ENCODE measurements at places on chromosomes 5 and 9. TPM values are rescaled to one million over a fixed set of nuclear protein-coding genes. Genes with fewer than 3 reads are reported as not detected.
A peak's percentile ranks its signal among the peaks of the same experiment; 100 is the strongest.

Gene HRH2
- 6.9 TPM for total RNA-seq

GRCh38 chr5:36168737-36169136 lies 16.8 kb downstream of the SKP2 start:
- DNase-seq: no peak

Gene CCNI2
- not detected for total RNA-seq

Gene PAPPA
- 9.9 TPM for total RNA-seq

Gene GPR150
- 0.23 TPM for total RNA-seq

- DNase-seq: no peak
These were observed 116.7 kb upstream of the PITX1 start for GRCh38 chr5:135150767-135151166.

DNA sequence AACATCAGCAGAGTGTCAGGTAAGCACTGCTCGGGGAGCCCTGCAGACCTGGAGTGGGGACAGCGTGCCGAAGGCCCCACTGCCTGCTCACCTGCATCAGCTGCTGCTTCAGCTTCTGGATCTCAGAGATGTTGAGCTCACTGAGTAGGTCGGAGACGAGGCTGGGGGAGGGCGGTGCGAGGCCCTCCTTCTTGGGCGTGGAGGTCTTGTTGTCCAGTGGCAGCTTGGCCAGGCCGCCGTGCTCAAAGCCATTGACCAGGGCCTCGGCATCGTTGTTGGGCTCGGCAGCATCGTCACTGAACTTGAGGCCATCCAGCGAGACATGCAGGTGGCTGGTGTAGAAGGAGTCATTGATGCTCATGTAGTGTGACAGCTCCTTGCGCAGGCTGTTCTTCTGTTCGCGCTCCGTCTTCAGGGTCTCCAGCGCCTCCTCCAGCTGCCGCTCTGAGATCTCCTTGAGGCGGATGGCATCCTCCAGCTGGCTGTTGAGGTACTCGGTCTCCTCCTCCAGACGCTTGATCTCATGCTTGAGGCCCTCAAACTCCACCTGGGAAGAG lies 44.3 kb downstream of the BICD2 start:
- no peak for DNase-seq

DNA sequence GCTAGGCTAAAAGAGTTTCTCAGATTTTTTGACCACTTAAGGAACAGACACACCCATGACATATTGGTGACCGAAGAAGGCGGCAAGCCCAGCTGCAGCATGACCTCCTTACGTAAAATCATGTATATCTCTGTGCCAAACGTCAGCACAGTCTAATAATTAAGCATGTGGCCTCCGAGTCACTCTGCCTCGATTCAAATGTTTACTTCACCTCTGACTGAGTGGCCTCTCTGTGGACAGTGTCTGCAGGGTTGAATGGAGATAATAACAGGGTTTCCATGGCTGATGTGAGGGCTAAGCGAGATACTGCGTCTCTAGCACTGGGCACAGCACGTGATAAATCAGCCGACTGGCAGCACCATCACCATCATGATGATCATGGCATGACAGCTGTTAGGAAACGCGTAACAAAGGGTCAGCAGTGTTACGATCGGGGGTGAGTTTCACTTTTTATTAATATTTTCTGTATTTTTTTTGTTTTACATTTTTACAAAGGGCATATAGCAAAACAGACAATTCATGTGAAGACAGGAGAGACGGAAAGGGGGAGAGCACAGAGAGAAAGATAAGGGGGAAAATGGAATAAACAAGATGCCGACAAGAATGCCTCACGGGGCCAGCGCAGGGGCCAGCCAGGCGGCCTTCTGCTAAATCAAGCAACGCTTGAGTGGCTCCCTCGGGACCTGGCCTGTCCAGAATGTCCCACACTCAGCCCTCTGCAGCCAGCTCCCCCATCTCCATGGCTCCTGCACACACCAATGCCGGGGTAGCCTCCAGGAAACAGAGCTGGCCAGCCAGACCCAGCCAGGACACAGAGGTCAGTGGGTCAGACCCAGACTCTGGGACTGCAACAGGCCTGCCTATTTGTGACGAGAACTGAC lies 60.3 kb downstream of the ADAMTS2 start:
- DNase-seq: peak; percentile 96

DNA sequence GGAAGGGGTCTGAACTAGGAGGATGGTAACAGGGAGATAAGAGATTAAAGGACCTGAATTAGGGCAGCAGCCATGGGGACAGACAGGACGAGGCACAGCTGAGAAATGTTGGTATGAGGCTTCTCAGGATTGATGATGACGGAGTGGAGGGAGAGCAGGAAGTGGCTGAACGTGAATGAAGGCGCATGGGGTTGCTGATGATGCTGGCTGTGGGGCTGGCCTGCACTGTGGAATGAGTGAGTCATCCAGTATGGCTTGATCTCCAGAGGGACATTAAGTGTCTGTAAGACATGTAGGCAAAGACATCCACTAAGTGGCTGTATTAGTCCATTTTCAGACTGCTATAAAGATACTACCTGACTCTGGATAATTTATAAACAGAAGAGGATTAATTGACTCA lies 256.4 kb downstream of the ICE1 start:
- peak; percentile 90 for DNase-seq

Gene FAXDC2
- 19.2 TPM for total RNA-seq

Gene SNAPC3
- total RNA-seq: 23.2 TPM

Gene SHISAL2B
- not detected for total RNA-seq

Gene FABP6
- not detected for total RNA-seq

DNA sequence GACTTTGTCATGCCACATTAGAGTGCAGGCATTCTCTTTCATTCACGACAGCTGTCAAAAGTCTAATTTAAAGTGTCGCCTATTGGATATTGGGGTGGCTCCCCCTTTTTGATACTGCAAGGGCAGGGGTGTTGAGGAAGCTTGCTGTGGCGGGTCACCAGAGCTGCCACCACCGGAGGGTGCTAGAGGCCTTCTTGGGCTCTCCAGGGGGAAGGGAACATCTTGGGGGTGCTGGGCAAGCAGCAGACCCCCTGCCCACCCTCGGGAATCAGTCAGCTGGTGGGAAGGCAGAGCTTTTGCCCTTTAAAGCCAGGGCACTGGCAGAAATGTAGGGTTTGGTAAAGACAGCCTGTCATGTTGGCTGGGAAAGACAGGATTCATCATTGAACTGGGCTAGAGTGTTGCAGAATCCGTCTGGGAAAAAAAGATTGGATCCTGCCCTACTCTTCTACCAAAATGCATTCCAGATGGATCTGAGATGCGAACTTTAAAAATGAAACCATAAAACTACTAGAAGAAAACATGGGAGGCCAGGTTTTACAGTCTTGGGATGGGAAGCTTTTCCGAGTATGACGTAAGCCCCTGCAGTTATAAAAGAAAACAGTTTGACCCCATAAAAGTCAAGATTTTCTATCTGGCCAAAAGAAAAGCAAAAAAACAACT lies 22.3 kb downstream of the COL5A1 start:
- DNase-seq: peak; percentile 75

Gene GRM6
- total RNA-seq: not detected

- no peak for DNase-seq
These were observed 63.1 kb downstream of the PTCD2 start for GRCh38 chr5:72383280-72383679.

DNA sequence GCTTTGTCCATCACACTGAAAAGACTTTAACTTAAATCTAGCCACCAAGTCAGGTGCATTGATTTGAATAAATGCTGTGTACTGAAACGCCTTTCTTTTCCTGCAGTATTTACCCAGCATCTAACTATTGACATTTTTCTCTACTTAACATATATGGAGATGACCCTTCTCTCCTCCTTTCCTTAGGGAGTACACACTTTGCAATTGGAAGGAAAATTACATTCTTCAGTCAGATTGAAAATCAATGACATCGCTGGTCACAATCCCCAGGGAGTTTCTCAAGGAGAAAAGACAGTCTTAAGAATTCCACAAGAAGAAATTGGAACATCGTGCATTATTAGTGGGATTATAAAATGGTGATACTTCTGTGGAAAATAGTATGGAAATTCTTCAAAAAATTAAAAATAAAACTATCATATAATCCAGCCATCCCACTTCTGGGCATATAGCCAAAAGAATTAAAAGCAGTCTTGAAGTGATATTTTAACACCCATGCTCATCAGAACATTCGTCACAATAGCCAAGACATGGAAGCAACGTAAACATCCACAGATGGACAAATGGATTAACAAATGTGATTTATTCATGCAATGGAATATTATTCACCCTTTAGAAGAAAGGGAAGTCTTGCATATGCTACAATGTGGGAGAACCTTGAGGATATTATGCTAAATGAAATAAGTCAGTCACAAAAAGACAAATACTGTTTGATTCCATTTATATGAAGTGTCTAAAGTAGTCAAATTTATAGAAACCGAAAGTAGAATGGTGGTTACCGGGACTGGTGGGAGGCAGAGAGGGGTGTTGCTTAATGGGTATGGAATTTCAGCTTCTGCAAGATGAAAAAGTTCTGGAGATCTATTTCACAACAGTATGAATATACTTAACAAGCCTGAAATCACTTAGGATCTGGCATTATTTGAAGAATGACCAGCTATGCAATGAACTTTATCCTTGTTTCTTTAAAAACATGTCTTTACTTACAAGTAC lies 14.3 kb upstream of the FREM1 start:
- DNase-seq: no peak

Gene PLCXD3
- total RNA-seq: 24.4 TPM

GRCh38 chr5:431711-432050 lies 11.3 kb upstream of the EXOC3 start:
- peak; percentile 16 for DNase-seq

GRCh38 chr5:135246923-135247795 lies 151.9 kb downstream of the MACROH2A1 start:
- no peak for DNase-seq

Gene PHYHD1
- 11.4 TPM for total RNA-seq

DNA sequence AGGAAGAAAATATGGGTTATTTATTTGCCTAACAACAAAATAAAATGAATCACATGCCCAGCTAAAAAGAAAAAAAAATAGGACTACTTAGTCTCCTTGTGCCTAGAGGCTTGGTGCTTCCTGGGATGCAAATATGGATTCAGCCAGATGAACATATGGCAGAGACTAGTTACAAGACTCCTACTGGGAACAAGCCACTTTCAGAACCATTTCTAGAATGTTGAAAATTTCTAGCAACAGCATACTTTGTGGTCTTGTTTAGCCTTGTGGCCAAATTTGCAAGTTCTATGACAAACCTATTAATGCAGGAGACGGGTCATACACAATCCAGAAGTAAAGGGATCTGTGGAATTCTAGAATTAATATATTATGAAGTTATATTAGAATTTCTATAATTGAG lies 198.7 kb downstream of the CHSY3 start:
- no peak for DNase-seq

- no peak for DNase-seq
These were observed 41.9 kb downstream of the ITGA1 start for GRCh38 chr5:52829664-52830063.
